ENCODE measurements at places on chromosomes 7 and 10. TPM values are rescaled to one million over a fixed set of nuclear protein-coding genes. Genes with fewer than 3 reads are reported as not detected.
A peak's percentile ranks its signal among the peaks of the same experiment; 100 is the strongest.

The C10orf95 gene
- 4.2 TPM for polyA plus RNA-seq

The FAM25C gene
- polyA plus RNA-seq: not detected

The VAX1 gene
- not detected for polyA plus RNA-seq

The TMEM236 gene
- 34.3 TPM for polyA plus RNA-seq

The CHN2 gene
- 33.6 TPM for polyA plus RNA-seq

The MPP7 gene
- 16.2 TPM for polyA plus RNA-seq

The EPHB6 gene
- polyA plus RNA-seq: 6.8 TPM

The BTBD16 gene
- 0.79 TPM for polyA plus RNA-seq

The CHST15 gene
- 9.4 TPM for polyA plus RNA-seq

The ABCC2 gene
- 94.3 TPM for polyA plus RNA-seq

DNA sequence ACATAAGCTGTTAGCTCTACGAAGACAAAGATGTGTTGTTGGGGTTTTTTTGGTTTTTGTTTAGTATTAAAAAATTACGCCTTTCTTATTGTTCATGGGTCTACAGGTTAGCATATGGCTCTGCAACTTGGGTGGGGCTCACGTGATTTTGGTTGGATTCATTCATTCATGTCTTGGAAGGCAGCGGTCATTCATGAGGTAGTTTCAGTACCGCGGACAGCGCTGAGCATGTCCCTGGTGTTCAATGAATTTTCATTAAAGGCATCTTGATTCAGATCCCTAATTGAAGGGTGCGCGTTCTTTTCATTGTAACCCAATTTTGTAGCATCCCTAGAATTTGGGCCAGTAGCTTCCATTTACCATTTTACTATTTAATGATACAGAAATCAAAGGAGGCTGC, 42.9 kb upstream of the TCERG1L start:
- no peak overlapping the region for H3K4me3 ChIP-seq
- no peaks in the 10 kb centered on the region for H3K36me3 ChIP-seq
- no peaks in the 10 kb centered on the region for H3K27me3 ChIP-seq
- no peak for DNase-seq
- H3K27ac ChIP-seq: no peak overlapping the region

DNA sequence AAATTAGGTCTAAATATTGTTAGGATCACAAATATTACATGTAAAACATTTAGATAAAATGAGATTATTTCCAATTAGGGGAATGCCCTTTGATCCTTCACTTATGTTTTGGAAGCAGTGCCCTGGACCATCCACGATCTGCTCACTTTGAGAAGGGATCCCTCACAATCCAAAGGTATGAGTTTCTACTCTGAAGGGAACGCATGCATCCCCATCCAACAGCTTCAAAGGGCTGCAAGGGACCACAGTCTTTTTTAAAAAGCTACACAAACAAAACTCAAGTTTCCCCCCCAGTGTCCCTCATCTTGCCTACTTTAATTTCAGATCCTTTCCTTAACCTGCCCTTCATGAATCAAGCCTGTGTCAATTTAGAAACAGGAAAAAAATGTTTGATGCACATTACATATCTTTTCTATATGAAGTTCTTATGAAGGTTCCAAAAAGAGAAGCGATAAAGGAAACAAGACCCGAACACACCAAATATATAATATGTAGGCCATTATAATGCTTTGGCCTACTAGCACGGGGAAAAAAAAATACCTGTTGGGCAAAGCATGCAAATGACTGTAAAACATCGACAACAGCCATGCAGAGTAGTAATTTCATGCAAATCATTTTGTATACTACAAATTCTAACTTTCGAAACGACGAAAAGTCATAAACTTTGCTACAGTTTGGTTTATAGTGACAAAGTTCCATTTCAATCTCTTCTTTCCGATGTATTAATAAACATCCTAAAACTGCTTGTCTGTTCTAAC, 2.0 kb downstream of the EIF3A start:
- no peaks in the 10 kb centered on the region for H3K27me3 ChIP-seq
- peak overlapping the region; percentile 96 for H3K4me3 ChIP-seq
- DNase-seq: peak; percentile 14
- peak overlapping the region; percentile 94 for H3K27ac ChIP-seq
- peaks cover 7% of the 10 kb centered on the region for H3K4me1 ChIP-seq
- H3K36me3 ChIP-seq: peaks cover 5% of the 10 kb centered on the region

DNA sequence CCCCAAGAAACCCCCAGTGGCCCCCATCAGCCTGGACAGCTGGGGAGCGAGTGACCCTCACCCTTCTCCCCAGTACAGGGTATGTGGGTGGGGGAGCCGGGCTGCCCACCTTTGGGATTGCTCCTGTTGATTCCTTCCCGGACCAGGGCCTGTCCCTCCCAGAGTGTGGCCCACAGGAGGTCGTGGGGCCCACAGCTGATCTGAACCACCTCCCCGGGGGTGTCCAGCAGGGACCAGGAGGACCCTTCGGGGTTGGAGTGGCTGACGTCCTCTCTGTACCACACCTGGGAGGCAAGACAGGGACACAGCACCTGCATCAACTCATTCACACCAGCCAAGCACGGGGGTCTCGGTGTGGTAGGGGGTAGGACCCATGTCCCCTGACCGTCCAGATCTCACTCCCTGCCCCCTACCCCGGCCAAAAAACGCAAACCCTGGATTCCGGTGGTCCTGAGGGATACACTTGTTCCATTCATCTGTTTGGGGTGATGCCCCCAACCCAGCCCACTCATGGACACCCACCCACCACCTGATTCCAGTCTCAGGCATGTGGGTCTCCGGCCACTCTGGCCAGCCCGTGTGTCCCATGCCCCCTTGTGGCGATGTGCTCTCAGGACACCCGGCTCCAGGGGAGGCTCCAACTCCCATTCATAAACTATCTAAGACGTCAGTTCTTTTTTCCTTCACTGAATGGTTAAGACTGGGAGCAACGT, 10.9 kb downstream of the TECPR1 start:
- peaks cover 25% of the 10 kb centered on the region for H3K36me3 ChIP-seq
- no peak overlapping the region for H3K4me3 ChIP-seq
- H3K27me3 ChIP-seq: no peaks in the 10 kb centered on the region
- no peaks in the 10 kb centered on the region for H3K4me1 ChIP-seq

- H3K4me1 ChIP-seq: peaks cover 4% of the 10 kb centered on the region
- no peaks in the 10 kb centered on the region for H3K36me3 ChIP-seq
- peaks cover 70% of the 10 kb centered on the region for H3K27me3 ChIP-seq
- H3K27ac ChIP-seq: no peak overlapping the region
- no peak for DNase-seq
- no peak overlapping the region for H3K4me3 ChIP-seq
Observed at GRCh38 chr10:103276251-103276895, 565 bp upstream of the INA start.

DNA sequence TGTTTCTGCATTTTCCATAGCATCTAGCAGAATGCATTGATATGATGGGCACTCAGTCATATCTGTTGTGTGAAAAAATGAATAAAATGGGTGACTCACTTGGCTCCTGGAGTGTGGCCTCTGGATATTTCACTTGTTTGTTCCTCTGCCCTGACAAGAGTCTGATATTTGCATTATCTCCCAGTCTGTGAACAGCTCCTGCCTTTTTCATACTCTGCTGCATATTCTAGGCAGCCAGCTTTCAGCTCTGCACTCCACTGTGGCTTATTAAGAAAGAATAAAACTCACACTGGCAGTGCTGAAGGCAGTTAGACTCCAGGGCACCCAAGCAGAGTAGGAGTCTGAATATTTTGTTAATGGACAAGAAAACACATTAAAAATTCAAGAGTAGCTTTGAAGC, 623.9 kb downstream of the SORCS1 start:
- H3K36me3 ChIP-seq: no peaks in the 10 kb centered on the region
- no peaks in the 10 kb centered on the region for H3K27me3 ChIP-seq
- H3K27ac ChIP-seq: no peak overlapping the region
- no peak overlapping the region for H3K4me3 ChIP-seq
- DNase-seq: no peak
- H3K4me1 ChIP-seq: no peaks in the 10 kb centered on the region

GRCh38 chr7:5265320-5266190, 17.2 kb upstream of the SLC29A4 start:
- no peaks in the 10 kb centered on the region for H3K36me3 ChIP-seq
- no peak overlapping the region for H3K4me3 ChIP-seq
- no peak for DNase-seq
- no peak overlapping the region for H3K27ac ChIP-seq
- no peaks in the 10 kb centered on the region for H3K27me3 ChIP-seq

GRCh38 chr10:104304927-104305326, 33.3 kb downstream of the ITPRIP start:
- peaks cover 4% of the 10 kb centered on the region for H3K4me1 ChIP-seq
- H3K4me3 ChIP-seq: no peak overlapping the region
- no peaks in the 10 kb centered on the region for H3K27me3 ChIP-seq
- no peaks in the 10 kb centered on the region for H3K36me3 ChIP-seq
- no peak overlapping the region for H3K27ac ChIP-seq
- DNase-seq: no peak

- H3K27ac ChIP-seq: no peak overlapping the region
- no peak overlapping the region for H3K4me3 ChIP-seq
- H3K36me3 ChIP-seq: peaks cover 2% of the 10 kb centered on the region
- H3K4me1 ChIP-seq: peaks cover 3% of the 10 kb centered on the region
- DNase-seq: no peak
Observed at GRCh38 chr7:2738766-2739549, 51.0 kb downstream of the AMZ1 start.

- H3K36me3 ChIP-seq: no peaks in the 10 kb centered on the region
- no peaks in the 10 kb centered on the region for H3K4me1 ChIP-seq
- peak; percentile 82 for DNase-seq
- no peaks in the 10 kb centered on the region for H3K27me3 ChIP-seq
- no peak overlapping the region for H3K4me3 ChIP-seq
Observed at GRCh38 chr10:93220296-93221170, 146.8 kb downstream of the CYP26A1 start.

GRCh38 chr7:98464558-98464940, 63.7 kb upstream of the BAIAP2L1 start:
- H3K36me3 ChIP-seq: no peaks in the 10 kb centered on the region
- H3K4me1 ChIP-seq: no peaks in the 10 kb centered on the region
- no peak overlapping the region for H3K4me3 ChIP-seq
- peaks cover 6% of the 10 kb centered on the region for H3K27me3 ChIP-seq

DNA sequence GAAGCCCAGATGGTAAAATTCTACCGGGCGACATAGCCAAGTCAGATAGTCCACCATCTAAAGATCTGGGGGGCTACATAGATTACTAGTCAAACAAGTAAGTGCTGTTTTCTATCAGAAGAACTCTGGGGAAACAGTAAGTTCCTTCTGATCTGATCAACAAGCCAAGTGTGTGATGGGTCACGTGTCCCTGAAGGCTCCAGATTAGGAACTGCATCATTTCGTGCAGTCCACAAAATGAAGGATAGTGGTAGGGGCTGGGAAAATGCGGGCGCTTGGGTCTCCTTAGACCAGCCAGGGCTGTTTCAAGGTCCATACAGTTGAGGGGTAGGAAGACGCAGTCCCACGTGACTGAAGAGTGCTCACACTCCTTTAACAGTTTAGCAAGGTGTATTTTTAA, 1.8 kb upstream of the CHN2 start:
- peaks cover 3% of the 10 kb centered on the region for H3K27me3 ChIP-seq
- H3K4me3 ChIP-seq: no peak overlapping the region
- peaks cover 32% of the 10 kb centered on the region for H3K4me1 ChIP-seq
- H3K27ac ChIP-seq: no peak overlapping the region
- H3K36me3 ChIP-seq: no peaks in the 10 kb centered on the region

DNA sequence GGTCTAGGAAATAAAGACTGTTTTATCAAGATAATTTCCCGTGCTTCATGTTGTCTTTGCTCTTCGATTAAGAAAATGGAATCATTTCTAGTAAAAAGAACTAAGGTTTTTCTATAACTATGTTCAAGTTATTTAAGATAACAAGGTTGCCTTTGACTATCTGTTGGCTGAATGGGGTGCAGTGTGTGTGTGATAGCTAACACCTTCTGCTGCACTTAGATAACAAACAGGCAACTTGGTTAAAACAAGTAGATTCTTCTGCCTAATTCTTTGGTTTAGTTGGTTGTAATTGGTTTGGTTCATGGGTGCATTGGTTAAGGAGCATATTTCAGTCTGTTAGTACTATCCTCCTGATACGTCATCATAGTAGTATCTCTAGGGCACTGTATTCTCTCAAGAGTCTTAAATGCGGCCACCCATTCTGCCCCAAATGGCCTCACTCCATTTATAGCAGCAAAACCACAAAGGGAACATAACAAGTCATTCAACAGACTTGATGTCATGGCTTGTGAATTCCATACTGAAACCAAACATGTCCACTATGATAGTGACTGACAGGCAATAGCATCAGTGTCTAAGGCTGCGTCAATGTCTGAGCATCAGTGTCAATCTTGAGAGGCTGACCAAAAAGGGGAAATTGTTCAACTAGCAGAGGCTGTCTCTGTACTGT, 55.7 kb downstream of the CCDC3 start:
- H3K27ac ChIP-seq: no peak overlapping the region
- peaks cover under 1% of the 10 kb centered on the region for H3K4me1 ChIP-seq
- no peak overlapping the region for H3K4me3 ChIP-seq

DNA sequence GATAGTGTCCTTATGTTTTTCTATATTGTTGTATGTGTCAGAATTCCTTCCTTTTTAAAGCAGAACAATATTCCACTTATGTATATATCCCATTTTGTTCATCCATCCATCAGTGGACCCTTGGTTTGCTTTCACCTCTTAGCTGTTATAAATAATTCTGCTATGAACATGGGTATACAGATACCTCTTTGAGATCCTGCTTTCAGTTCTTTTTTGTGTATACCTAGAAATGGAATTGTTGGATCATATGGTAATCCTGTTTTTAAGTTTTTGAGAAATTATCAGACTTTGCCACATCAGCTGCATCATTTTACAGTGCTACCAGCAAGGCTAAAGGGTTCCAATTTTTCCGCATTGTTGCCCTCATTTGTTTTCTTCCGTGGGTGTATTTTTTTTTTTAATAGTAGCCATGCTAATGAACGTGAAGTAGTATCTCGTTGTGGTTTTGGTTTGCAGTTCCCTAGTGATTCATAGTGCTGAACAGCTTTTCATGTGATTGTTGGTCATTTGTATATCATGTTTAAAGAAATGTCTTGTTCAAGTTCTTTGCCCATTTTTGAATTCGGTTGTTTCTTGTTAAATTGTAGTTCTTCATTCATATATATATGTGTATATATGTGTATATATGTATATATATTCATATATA, 87.8 kb downstream of the LCOR start:
- no peak overlapping the region for H3K27ac ChIP-seq
- DNase-seq: no peak
- peaks cover 17% of the 10 kb centered on the region for H3K36me3 ChIP-seq
- H3K4me1 ChIP-seq: no peaks in the 10 kb centered on the region
- no peaks in the 10 kb centered on the region for H3K27me3 ChIP-seq

- no peak overlapping the region for H3K4me3 ChIP-seq
- no peaks in the 10 kb centered on the region for H3K4me1 ChIP-seq
- no peak for DNase-seq
- H3K36me3 ChIP-seq: peaks cover 14% of the 10 kb centered on the region
- no peaks in the 10 kb centered on the region for H3K27me3 ChIP-seq
Observed at GRCh38 chr7:87512906-87513305, 37.4 kb upstream of the ABCB4 start.
